ENCODE measurements at places on chromosomes 12 and 14.

DNA sequence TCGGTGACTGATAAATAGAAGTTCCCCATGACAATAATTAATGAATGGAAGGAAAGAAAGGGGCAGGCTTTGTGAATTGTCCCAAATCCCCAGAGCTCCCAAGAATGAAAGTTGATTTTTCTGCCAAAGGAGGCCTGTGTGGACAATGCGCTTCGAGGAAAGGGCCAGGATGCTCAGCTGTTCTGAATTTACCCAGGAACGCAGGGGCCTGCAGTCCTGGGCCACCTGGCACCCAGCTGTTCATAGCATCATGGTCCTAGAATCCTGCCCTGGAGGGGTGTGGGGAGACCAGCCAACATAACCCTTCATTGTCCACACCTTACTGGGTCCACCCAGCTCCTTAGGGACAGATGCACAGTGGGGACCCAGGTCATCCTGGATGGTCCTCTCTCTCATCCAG is 587.5 kb downstream of the BCL11B start:
- DNase-seq, result no peak

GRCh38 chr12:69238589-69239351 is 599 bp upstream of the CPSF6 start:
- DNase-seq, result no peak

- DNase-seq, result no peak
Observed at GRCh38 chr14:92453691-92454090, 59.9 kb upstream of the RIN3 start.

- no peak for DNase-seq
Observed at GRCh38 chr12:89472508-89472907, 52.1 kb downstream of the GALNT4 start.

DNA sequence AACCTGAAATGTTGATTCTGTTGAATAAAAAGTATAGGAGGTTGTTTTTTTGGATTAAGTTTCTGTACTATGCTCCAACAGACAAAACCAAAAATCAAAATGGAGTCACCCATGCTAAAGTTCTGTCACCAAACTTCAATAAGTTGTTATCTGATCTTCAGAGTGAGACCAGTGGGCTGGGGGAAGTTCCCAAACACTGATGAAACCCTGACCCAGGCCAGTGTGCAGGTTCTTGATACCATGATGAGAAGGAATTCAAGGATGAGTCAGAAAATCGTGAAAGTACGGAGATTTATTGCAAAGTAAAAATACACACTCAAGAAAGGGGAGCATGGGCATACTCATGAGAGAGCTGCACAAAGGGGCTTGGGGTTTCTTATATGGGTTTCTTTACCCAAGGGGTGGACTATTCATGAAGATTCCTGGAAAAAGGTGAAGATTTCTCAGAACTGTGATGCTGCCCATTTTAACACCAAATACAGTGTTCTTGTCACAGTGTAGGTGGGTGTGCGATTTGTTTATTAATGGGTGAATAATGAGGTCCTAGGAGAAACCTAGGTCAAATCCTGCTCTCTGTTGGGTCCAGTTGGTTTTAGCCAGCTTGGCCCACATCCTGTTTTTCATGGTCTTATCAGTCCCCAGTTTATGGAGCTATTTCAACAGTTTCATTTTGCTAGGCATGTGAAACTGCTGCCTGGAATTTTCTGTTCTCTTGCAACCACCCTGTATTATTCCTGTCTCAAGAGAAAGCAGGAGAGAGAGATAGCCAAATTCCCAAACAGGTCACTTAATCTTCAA is 27.5 kb upstream of the DENND5B start:
- DNase-seq, result no peak

GRCh38 chr12:96206936-96207662 is 12.9 kb downstream of the ELK3 start:
- DNase-seq, result no peak

GRCh38 chr12:10453156-10453555 is at the start of gene KLRC1:
Gene KLRC1, minus strand, starts transcription at chr12:10453377. Its CDS starts 2,221 bp downstream, at chr12:10451156.
- DNase-seq, result no peak

- DNase-seq, result no peak
Observed at GRCh38 chr14:59739794-59740193, 130.8 kb downstream of the RTN1 start.

DNA sequence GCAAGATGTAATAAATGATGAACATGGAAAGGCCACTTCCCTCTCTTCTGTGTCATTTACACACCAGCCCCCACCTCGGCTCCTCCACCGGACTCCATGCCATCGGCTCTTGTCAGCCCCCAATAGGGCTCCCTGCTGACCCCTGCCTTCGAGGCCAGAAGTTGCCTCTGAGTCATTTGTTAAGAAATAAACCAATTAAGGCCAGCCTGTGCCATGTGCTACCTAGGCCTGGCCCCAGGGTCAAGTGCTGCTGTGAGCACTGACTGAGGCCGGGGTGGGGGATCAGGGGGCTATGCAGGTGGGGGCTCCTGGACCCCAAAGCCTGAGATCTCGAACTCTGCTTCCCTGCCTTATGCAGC is 53.2 kb downstream of the TESC start:
- no peak for DNase-seq

DNA sequence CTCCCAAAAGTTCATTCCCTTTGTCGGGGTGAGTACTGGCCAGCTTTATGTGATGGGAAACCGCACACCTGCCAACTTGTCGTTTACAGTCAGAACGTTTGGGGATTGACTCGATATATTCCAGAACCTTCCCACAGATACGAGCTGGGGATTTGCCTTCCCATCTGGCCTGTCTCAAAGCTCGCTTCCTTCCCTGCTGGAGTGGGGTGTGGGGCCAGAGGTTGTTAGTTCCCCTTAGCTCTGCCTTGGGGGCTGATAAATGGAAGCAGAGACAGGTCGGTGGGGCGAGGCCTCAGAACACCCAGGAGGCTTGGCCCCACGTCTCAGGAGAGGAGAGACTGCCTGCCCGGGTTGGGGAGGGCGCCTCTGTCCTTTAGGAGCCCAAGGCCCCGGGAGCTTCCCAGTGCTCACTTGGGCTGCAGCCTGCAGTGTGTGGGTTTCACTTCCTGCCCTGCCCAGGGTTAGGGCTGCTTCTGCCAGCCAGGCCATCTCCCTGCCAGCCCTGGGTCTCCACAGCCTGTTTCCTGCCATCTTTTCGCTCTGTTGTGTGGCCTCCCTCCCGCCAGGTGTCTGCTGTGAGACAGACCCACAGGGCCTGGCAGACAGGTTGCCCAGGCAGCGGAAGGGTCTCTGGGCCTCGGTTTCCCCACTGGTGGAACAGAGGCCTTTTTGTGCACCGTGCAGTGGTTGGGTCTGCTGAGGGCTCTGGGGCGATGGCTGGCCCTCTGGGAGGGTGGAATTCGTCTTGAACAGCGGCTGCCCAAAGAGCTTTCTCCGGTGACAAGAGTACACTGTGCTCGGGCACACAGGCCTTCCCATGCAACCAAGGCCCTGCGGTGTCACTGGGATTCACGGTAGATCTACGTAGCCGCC is 8.1 kb upstream of the TEX22 start:
- no peak for DNase-seq

GRCh38 chr12:52018433-52019112 is 11.8 kb downstream of the TAMALIN start:
- DNase-seq, result no peak

GRCh38 chr12:104136577-104136976 is 1.4 kb downstream of the NFYB start:
- DNase-seq, result no peak

DNA sequence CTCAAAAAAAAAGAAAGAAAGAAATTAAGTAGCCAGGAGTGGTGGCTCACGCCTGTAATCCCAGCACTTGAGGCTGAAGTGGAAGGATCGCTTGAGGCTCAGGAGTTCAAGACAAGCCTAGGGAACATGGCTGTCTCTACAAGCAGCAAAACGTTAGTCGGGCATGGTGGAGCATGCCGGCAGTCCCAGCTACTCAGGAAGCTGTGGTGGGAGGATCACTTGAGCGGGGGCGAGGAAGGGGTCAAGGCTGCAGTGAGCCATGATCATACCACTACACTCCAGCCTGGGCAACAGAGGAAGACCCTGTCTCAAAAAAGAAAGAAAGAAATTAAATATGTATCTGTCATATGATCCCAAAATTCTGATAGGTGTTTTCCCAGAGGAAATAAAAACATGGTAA is 5.3 kb downstream of the RAD52 start:
- DNase-seq, result no peak

DNA sequence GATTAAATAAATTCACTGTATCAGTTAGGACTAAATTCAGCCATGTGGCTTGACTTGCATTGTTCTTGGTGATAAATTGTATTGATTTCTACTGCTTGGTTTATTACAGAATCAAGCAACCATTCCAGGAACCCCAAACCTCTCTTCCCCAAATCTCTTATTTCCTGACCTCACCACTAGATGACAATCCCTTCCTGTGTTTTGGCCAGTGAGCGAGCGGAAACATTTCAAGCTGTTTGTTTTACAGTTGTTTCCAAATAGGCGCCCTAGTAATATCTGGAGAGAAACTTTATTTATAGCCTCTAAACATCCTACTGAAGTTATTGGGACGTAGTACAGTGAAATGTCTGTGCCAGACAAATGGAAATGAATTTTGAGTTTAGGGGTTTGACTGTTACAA is 161.1 kb downstream of the SNAPC1 start:
- DNase-seq, result no peak

DNA sequence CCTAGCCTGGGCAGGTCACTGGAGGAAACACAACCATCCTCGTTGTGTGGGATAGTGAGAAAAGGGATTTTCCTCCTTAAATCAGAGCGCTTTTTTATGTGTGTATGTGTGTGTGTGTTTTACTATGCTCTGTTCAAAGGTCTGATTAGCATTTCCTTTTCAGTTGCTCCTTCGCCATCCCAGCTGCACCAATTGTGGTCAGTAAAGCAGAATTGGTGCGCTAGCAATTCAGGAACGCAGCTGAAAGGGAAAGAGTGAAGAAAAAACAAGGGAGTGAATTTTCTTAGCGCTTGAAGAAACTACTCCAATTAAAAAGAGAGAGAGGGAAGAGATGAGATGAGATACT is 173.3 kb upstream of the PARP11 start:
- DNase-seq, result no peak

- DNase-seq, result no peak
Observed at GRCh38 chr12:118052324-118053070, 8.5 kb downstream of the WSB2 start.

GRCh38 chr14:104844306-104845032 is 20.6 kb upstream of the CEP170B start:
- no peak for DNase-seq

DNA sequence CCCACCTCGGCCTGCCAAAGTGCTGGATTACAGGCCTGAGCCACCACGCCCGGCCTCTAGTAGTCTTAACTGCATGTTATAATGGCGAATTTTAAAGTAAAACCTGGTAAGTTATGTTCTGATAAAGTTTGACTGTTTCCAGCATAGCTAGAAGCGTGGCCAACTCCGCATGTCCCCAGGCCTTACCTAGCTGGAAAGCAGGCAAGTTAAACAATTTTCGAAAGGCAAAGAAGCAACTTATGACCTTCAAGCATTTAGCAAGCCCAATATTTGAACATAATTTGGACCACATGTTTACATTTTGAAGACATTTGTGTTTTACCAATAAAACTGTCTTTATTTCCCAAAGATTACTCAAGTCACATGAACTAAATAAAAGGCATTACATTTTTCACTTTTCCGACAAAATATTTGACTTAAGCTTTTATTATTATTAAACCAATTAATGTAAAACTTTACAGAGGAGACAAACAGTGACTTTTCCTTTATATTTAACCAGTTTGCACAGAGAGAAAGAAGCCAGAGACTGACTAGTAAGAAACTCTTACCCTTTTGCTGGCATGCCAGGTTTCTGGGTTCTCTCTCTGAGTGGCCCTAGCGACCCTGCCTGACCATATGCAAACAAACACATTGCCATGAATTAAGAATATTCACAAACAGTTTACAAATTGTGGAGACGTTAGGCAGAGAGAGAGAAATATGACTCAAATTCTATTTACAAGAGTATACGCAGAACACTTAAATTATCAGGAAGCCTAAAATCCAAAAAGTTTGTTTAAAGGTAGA is 106.3 kb downstream of the RIN3 start:
- no peak for DNase-seq

DNA sequence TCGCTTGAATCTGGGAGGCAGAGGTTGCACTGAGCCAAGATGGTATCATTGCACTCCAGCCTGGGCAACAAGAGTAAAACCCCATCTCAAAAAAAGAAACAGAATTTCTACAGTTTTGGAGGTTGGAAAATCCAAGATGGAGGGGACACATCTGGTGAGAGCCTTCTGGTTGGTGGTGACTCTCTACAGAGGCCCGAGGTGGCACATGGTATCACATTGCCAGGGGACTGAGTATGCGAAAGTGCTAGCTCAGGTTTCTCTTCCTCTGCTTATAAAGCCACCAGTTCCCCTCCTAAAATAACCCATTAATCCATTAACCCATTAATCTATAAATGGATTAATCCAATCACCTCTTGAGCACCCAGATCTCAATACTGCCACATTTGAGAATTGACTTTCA is 70.8 kb upstream of the DACT1 start:
- DNase-seq, result no peak

DNA sequence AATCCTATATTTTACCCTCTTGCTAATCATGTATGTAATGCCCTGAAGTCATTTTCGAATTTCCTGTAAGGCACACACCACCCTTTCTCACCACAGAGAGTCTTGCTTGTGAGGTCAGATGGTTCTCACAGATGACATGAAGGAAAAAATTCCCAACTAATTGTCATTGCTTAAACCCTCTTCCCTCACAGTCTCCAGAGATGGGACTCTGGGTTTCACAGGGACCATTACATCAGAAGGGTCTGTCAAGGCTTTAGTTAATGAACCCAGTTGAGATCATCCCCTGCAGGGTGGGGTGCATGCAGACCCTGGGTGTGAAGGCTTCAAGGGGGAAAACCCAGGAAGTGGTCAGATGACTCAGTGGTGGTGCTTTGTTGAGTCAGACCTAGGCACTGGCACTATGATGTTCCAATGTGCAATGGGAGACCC is 229.6 kb downstream of the BCAT1 start:
- peak; percentile 22 for DNase-seq

- no peak for DNase-seq
Observed at GRCh38 chr12:2679816-2680675, 114.7 kb upstream of the FKBP4 start.

GRCh38 chr12:50051101-50051806 is 6.1 kb upstream of the ASIC1 start:
- no peak for DNase-seq

DNA sequence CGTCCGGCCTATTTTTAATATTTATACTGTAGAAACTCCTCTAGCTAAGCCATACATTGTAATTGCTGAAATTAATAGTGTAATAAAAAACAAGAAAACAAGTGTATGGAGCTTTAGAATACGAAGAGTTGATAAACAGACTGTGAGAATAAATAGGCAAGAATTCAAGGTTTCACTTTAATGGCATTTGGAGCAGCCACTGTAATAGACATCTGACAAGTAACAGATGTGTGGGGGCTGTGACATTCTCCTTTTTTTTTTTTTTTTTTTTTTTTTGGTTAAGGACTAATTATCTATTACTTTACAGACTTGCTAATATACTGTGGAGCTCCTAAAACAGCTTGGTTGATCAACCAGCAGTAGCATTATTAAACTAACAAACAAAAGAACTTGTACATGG is 42.1 kb upstream of the CFAP54 start:
- DNase-seq, result no peak

GRCh38 chr14:53567236-53567780 is 389.3 kb downstream of the BMP4 start:
- DNase-seq, result no peak

Data from CD4-positive, alpha-beta T cell treated with Interferon alpha-2 for 1 hour (primary cell).